EH (cell line): ENCODE measurements at places on chromosomes 7 and 10.
A peak's percentile ranks its signal among the peaks of the same experiment; 100 is the strongest.

GRCh38 chr10:60463746-60464145 lies 74.1 kb upstream of the ANK3 start:
- peak; percentile 54 for DNase-seq

DNA sequence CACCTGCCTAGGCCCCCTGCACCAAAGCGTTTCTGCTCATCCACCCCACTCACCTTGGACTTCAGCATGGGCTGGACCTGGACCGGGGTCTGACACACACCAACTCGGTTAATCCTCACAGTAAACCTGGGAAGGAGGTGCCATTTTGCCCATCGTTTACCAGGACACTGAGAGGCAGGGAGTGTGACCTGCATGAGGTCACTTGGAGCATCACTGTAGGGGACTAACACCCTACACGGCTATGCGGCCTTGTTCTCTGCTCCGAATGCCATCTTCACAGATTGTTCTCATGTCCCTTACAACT lies 33.0 kb downstream of the ANKRD16 start:
- DNase-seq = no peak

DNA sequence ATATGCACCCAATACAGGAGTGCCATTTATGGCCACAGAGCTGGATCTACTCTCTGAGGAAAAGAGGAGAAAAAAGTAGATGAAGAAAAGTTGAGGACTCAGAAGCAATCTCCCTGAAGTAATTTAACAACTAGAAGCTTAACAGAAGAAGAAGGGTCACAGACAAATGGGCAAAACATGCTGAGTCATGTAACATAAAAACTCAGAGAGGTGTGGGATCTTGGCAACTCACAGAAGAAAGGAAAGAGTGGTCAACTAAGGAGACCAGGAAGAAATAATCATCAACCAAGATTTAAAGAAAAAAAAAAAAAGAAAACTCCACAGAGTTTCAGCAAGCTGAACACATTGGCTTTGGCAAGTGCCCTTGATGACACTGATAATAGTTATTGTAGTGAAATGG lies 51.8 kb upstream of the BET1 start:
- DNase-seq = peak; percentile 15

- no peak for DNase-seq
Measured at GRCh38 chr10:49633327-49634068, 19.7 kb downstream of the CHAT start.

DNA sequence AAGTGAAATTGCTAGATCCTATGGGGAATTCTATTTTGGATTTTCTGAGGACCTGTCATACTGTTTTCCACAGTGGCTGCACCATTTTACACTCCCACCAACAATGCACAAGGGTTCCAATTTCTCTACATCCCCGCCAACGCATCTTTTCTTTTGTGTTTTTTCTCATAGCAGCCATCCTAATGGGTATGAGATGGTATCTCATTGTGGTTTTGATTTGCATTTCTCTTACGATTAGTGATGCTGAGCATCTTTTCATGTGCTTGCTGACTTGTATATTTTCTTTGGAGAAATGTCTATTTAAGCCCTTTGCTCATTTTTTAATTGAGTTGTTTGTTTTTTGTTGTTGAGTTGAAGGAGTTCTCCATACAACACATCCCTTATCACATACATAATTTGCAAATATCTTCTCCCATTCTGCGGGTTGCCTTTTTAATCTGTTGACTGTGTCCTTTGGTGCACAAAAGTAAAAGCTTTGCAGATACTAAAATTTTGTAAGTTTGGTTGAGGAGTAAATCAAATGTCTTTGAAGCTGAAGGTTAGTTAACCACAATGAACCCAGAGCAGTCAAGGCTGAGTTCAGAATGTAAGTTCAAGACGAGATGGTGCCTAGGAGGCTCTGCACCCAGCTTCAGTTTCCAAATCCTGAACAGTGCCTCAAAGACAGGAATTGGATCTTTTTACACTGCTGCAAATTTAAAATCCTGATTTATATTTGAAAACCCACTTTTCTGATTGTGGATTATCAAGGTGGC lies 195.4 kb downstream of the COBL start:
- no peak for DNase-seq

- DNase-seq = no peak
Measured at GRCh38 chr7:107469929-107470328, at the start of gene GPR22. TSS of gene GPR22 (plus strand) at chr7:107470057. CDS start at chr7:107474061, 4,004 bp downstream.

GRCh38 chr7:13633857-13634256 lies 355.6 kb downstream of the ETV1 start:
- no peak for DNase-seq

GRCh38 chr10:121753726-121754476 lies 155.7 kb upstream of the FGFR2 start:
- DNase-seq = peak; percentile 89

DNA sequence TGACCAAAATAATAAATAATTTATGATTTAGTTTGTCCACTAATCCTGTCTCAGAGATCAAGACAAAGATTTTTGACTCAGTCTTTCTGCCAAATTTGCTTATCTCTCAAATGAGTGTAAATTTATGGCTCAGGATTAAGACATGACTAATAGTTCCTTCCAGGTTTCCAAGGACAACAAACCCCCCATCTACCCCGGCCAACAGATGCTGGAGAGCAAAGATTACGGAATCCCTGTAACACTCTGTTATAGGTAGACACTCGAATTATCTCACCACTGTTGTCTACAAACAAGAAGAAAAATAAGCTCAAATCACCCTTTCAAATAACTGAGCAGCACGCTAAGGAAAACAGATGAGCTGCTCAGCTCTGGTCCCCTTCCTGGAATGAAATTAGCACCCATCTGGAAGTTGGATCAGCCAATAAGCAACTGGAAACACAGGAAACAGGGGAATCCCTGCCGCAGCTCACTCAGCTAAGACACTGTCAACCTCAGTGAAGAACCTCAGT lies 56.8 kb upstream of the SVIL start:
- DNase-seq = peak; percentile 51

GRCh38 chr10:120069700-120070099 lies 177.2 kb downstream of the SEC23IP start:
- no peak for DNase-seq

DNA sequence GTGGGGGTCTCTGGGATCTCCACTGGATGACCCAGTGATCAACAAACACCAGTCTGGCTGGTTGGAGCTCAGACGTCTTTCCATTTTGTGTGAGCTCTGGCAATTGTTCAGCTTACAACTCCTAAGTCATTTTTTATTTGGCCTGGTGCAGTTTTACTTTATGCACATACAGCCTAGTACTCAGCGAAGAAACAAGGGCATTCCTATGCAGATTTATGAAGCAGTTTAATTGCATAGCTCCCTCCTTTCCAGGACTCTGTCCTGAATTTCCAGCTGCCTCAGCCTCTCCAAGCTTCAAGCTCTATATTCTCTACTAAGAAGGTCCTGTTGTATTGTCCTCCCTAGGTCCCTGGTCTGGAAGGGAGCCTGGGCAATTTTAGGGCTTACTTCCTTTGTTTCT lies 145.6 kb upstream of the GALNT17 start:
- no peak for DNase-seq

DNA sequence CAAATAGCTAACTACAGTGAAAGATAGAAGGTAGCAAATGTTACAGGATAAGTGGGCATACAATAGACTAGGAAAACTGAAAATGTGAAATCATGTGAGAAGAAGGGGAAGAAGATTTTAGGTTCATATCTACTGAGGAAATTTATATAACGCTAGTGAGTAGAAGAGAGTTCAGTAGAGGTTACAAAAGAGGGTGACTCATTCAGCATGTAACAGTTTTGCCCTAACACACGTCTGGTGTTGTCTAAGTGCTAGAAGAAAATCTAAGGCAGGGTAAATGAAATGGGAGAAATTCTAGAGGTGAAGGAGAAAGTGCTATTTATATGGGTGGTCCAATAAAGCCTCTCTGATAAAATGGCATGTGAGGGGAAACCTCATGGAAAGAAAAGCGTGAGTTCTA lies 731.4 kb upstream of the POT1 start:
- DNase-seq = no peak

DNA sequence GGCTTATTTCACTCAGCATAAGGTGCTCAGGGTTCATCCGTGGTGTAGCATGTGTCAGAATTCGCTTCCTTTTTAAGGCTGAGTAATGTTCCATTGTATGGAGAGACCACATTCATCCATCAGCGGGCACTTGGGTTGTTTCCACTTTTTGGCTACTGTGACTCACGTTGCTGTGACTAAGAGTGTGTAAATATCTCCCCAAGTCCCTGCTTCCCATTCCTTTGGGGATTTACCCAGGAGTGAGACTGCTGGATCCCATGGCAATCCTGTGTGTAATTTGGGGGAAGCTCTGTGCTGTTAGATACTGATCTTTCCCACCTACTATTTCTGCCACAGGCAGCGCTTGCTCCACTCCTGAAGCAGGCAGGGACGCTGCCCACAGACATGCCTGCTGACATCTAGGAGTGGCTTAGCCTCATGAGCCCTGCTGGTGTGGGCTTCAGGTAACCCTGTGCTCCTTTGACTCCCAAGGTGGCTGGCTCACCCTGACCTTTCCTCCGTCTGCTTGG lies 346.0 kb downstream of the FRMD4A start:
- peak; percentile 98 for DNase-seq

DNA sequence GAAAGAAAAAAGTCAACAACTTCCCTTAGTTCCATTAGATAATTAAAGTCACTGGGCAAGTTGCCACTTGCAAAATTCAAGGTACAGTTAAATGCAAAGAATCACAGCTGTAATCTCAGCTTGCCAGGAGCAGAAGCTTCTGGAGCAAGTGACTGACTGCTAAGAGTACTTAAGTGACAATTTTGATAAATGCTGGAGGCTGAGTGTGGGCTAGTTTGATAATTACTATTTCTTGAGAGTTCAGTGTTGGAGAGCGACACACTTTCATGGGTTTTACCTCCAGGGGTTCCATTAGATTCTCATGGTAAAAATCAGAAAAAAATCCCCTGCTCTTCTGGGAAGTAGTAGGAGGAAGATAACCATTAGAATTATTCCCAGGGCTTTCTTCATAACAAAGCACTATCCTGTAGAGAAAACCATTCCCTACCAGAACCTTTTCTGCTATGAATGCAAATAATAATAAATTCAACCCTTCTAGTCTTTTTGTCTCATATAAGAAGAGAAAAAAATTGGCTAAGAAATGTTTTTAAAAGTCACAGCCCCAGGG lies 486.3 kb downstream of the POM121L12 start:
- DNase-seq = no peak

DNA sequence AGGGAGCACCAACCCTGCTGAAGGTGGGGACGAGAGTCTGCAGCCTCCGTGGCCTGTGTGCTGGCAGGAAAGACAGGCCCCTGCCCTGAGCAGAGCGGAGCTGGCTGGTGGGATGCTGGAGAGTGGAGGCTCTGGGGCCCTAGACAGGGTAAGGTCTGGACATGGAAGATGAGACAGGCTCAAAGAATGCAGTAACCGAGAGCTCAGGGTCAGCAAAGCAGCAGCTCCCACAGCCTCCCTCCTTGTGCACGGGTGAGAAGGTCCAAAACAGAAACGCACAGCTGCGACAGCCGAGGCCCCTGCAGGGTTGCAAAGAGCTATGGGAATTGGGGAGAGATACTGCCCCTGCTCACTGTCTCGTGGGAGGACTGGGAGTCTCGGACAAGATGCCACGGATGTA lies 80.5 kb downstream of the TNS3 start:
- peak; percentile 95 for DNase-seq

DNA sequence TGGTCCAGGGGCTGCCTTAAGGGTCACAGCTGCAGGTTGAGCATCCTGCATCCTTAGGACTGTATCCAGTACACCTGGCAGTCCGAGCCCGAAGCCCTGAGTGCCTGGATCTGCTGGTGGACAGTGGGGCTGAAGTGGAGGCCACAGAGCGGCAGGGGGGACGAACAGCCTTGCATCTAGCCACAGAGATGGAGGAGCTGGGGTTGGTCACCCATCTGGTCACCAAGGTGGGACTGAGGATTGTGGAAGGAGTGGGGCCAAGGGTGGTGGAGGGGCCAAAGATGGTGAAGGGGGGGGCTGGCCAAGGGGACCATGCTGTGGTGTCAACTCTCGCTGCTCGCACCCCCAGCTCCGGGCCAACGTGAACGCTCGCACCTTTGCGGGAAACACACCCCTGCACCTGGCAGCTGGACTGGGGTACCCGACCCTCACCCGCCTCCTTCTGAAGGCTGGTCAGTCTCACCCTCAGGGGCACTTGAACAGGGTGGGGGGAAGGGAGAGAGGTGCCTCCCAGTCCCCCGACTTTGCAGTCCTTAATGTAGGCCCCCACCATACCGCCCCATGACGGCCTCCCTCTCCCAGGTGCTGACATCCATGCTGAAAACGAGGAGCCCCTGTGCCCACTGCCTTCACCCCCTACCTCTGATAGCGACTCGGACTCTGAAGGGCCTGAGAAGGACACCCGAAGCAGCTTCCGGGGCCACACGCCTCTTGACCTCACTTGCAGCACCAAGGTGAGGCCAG lies 5.3 kb downstream of the NFKB2 start:
- DNase-seq = no peak

DNA sequence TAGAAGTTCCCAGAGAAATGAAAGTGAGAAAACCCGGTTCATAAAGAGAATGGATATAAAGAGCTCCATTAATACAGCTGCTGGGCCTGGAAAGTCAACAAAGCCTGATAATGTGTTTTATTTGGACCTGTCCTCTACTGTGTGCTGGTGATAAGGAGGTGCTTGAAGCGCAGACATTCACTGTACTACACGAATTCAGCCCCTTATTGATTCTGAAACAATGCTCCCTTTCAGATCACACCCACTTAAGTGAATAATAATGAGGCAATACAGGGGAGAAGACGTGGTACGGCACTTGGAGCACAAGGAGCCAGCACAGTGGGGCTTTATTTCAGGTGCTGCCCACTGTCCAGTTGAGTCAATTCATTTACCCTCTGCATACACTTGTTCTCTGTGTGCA lies 260.8 kb downstream of the FGFR2 start:
- no peak for DNase-seq

DNA sequence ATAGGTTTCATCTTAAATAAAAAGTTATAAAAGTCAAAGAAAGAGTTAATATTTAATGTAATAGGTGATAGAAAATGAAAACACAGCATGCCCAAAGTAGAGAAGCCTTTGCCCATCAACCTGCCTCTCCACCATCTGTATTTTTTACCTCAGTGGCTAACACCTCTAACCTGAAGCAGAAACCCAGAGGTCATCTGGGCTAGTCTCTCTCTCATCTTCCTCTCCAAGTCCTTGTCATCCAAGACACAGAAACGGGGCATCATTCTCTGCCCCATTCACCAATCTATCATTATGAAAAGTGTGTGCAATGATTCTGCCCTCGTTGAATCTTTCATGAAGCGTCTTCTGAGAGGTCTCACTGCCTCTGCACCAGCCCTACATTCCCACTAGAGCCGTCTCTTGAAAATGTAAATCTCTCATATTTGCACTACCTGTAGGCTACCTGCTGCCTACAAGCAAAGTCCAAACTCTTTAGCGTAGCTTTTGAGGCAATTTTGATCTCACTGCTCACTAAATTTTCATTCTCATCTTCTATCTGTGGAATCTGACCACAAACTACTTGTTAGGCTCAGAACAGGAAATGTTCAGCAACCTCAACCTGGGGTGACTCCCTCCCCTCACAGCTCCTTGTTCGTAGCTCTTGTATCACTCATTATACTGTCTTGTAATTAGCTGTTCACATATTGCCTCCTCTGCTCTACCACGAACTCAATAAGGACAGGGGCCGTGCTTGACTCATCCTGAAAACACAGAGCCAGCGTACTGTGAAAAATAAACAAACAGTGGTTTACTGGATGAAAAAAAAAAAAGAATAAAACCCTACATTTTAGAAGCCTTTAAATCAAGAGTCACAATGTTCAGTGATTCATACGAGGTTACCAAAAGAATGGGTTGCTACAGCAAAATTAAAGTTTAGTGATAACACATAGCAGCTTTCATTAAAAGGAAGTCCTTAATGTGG lies 83.1 kb downstream of the CTNNA3 start:
- peak; percentile 79 for DNase-seq

- DNase-seq = no peak
Measured at GRCh38 chr10:119604468-119604867, 7.7 kb upstream of the TIAL1 start.
